ENCODE measurements at places on chromosomes 5 and 9.

GRCh38 chr5:3020426-3020825, 268.9 kb upstream of the IRX2 start:
- DNase-seq, result no peak

DNA sequence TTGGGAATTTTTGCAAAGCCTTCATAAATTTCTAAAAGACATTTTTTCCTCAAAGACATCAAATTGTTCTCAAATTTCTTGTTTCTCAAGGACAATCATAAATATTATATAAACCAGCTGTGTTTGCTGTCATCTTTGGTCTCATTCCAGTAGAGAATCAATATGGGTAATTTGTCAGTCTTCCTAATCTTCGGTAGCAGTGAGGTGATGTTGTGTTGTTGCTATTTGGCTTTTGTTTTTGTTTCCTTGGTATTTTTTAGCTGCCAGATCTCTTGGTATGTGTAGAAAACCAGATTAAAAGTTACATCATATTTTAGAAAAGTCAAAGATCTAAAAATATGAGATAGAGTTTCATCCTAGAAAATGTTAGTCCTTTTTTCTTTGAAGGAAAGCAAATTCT, 87.5 kb downstream of the CAMK4 start:
- no peak for DNase-seq

GRCh38 chr5:38149815-38150195, 108.6 kb upstream of the EGFLAM start:
- DNase-seq, result no peak

- DNase-seq, result peak; percentile 73
Observed at GRCh38 chr5:74953937-74954720, 87.9 kb upstream of the FAM169A start.

- DNase-seq, result no peak
Observed at GRCh38 chr9:130609163-130609562, 29.8 kb downstream of the FUBP3 start.

DNA sequence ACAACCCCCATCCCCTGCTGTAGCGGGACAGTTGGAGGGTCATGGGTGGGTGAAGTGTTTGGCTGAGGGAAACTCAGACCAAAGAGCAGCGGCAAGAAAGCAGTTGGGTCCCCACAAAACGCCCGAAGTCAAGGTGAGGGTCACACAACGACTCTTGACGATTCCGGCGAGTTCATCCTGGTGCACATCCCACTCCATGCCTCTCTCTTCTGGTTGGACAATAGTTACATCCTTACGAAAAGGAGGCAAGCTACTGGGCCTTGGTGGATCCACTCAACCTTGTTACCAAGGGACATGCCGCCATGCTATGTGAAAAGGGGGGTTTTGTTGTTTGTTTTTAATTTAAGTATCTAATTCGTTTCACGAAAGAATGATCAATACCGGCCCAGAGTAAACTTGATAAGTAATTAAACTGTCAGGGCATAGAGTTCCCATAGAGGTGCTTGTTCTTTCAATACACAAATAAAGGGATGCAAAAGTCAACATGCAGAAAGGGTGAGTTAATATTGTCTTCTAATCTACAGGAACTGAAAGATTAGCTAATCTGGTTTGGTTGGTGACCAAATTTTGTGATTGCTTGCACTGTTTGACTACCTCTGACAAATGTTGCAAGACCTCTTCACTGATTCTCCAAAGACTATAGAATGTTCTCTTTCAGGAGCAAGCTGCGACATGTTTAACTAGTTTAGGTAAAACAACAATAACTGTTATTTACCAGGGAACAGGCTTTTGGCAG, 732 bp upstream of the SMIM15 start:
- peak; percentile 48 for DNase-seq

DNA sequence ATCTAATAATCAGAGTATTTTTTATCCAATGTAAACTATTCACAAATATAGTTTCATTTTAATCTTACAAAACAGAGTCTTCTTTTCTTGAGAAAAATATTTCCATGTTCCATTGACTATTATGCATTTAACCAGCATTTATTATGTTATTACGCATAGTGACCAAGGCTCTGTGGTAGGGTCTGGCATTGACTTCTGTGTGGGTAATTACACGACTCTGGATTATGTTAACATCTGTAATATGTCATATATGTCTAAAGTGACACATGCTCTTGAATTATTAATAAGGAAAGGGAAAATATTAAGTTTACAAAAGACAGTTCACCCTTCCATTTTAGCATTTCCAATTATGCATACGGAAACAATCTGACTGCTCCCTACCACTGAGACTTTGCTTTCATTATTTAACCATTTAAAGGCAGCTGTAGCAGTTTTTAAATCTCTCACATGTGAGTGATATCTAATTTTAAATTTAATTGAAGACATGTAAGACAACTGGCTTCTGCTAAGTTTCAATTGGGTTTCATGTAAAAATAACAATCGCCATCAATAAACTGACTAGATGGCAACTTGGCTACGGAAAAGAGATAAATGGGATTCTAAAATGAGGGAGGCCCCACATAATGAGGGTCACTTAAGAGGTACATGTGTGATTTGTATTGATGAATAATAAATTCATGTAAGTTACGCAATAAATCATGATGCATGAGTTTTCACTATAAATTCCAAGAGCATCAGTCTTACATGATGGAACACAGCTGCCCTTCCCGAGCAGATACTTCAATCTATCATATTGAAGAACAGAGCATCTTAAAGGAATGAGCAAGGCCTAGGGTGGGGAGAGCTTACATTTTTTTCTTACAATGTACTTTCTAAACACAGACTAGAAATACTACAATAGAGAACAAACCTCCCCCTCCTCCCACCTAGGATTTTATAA, 1056.8 kb downstream of the MAT2B start:
- peak; percentile 60 for DNase-seq

- no peak for DNase-seq
Observed at GRCh38 chr5:79963261-79964061, 27.6 kb downstream of the MTX3 start.

- DNase-seq, result no peak
Observed at GRCh38 chr9:114012126-114012525, 66.0 kb downstream of the AMBP start.

GRCh38 chr9:133928248-133928764, 63.8 kb downstream of the VAV2 start:
- DNase-seq, result no peak

DNA sequence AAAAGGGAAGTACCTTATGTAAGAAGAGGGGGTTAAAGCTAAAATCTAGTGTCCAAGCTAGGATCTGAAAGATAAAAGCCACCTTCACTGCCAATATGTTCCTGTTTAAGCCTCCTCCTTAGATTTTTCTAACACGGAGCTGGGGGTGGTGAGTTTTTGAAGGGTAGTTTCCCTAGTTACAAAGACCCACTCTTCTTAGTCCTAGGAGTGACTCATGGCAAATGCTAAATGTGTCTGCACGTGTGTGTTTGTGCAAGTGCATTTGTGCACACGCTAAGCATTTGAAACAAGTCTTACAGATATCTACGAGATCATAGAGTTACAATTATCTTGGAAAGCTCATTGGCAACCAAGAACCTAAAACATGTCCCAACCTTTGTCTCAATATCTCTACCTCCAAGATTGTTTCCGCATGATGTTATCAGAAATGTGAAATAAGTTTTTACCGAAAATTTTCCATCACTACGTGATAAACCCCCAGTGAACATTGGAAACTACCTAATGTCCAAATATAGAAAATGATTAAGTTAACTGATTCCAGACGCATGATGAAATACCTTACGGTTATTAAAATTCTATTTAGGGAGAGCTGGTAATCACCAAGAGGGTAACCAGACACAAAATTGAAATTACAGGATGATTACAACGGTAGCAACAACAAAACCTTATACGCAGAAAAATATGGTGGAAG, 78.0 kb upstream of the HRH2 start:
- peak; percentile 35 for DNase-seq

DNA sequence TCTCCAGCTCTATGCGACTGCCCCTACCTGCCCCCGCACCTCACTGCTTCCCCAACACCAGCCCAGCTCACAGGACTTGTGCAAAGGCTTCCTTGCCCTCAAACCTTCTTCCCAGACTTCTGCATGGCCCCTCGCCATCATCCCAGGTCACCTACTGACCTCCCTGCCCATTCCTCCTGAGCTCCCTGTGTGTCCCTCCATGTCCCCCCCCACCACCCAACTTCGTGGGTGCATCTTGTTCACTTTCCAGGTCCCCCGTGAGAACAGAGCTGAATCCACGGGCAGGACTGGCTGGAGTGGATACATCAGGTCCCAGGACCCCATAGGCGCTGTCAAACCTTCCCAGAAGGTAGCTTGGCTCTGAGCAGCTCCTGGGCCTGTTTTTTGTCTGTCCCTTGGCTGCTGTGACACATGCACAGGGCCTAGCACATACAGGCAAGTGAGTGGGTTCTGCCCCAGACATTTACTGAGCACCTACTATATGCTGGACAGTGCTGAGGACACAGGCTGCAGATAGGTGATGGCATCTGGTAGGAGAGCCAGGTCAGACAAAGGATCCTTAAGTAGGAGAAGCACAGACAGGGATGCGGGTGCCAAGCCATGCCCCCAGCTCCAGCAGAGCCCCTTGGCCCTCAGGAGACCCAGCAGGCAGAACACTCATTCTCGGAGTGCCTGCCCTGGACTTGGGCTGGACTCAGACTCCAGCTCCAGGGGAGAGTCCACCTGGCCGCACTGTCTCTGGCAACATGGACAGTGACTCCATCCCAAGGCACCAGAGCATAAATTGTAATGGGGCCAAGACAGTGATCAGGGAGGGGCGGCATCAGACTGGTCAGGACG, 15.0 kb downstream of the NINJ1 start:
- no peak for DNase-seq

DNA sequence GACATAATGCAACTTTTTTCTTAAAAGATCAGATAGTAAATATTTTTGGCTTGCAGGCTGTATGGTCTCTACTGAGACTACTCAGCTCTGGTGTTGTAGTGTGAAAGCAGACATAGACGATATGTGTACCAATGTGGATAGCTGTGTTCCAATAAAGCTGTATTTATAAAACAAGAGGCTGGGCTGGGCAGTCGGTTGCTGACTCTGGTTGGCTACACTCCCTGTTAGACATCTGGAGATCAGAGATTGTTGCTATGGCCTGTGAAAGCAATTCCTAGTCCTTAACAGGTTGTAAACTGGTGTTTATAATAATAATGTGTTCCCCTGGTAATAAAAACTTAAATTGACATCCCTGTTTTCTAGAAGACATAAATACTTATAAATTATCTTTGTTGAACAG, 24.4 kb upstream of the SCAMP1 start:
- no peak for DNase-seq

DNA sequence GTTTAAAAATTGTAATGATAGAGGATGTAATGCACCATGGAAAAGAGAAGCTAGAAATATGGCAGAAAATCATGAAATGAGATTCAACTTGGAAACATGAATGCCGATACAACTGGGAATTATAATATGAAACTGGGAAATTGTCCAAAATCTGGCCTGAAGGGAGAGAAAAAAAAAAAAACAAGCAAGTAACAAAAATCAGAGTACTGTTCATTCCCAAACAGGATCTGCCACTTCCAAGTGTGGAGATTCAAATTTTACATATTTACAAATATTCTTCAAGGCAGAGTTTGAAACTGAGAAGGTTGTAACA, 56.6 kb upstream of the MOCS2 start:
- DNase-seq, result peak; percentile 28

- DNase-seq, result peak; percentile 19
Observed at GRCh38 chr5:125054146-125054545, 307.7 kb upstream of the ZNF608 start.

DNA sequence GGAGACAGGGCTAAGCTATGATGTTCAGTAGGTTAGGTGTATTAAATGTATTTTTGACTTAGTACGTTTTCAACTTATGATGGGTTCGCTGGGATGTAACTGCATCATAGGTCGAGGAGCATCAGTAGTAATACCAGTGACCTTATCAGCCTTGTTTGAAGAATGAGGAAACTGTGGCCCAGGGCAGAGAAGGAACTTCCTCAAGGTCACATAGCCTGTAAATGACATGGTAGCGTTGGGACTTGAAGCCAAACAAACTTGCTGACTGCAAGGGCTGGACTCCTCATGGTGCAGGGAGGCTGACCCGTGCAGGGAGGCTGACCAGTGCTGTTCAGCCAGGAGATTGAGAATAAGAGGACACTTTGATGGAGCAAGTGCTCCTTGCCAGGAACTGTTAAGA, 21.3 kb upstream of the PTPN3 start:
- no peak for DNase-seq

DNA sequence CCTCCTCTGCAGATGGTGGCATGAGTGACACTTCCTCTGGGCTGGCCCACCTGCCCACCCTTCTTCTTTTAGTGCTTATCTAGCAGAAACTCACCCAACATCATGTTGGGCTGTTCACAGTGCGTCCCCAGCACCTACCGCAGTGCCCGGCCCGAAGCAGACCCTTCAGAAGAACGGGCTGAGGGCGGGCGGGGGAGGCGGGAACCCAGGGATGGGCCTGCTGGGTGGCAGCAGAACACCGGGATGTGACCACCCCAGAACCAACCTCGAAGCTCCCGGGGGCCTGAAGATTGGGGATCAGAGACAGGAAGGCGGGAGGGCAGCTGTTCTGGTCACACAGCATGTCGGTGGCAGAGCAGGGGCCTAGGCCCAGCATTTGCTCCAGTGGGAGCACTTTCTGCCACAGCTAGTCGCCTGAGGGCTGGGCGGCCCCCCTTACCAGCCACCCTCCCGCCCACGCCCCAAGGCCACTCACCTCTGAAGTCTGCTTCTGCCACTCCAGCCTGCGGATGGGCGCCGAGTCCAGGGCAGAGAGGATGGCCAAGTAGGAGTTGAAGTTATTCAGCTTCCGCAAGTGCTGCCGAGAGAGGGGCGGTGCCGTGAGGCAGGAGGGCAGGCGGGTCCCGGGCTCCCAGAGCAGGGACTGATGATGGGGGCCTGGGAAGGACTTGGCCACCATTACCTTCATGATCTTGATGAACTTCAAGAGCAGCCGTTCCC, 38.7 kb downstream of the PRRT1B start:
- no peak for DNase-seq

- no peak for DNase-seq
Observed at GRCh38 chr5:177501874-177502678, 4.7 kb upstream of the PDLIM7 start.

DNA sequence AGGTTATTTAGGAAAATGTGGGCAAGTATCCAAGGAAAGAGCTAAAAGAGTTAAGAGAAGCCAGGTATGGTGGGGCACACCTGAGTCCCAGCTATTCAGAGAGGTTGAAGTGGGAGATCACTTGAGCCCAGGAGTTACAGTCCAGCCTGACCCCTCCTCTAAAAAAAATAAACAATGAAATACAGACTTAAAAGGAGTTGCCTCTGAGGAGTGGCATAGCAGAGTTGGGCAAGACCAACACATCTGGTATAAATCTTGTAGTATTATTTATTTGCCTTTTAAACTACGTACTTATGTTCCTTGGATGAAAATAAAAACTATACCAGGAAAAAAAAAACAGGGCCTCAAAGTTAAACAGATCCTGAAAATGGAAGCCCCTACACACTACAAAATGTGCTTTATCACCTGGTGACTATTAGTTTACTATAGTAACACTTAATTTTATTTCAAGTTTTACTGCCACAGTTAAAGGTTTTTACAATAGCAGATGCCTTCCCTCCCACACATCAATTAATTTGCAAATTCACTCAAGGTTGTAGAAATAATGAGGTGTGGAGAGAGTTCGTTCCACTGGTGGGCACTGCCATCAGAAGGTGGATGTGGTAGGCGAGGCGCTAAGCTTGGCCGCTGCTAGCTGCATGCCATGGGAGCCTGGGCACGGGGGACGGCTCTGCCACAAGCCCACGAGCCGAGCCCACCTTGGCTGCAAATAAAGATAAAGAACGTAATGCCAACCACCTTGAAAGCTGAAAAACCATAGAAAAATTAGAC, 48.0 kb downstream of the MED27 start:
- DNase-seq, result no peak

GRCh38 chr5:55502759-55503158, 32.0 kb downstream of the PLPP1 start:
- no peak for DNase-seq

GRCh38 chr5:157820593-157821252, 38.2 kb downstream of the CLINT1 start:
- DNase-seq, result peak; percentile 52

All from fibroblast of skin of right biceps (primary cell).